ENCODE measurements at places on chromosomes 12 and 14.
A peak's percentile ranks its signal among the peaks of the same experiment; 100 is the strongest.

GRCh38 chr14:41072776-41073175 is 533.9 kb upstream of the LRFN5 start:
- DNase-seq, result no peak

- no peak for DNase-seq
Observed at GRCh38 chr12:114943601-114944000, 259.6 kb upstream of the TBX3 start.

GRCh38 chr12:105887131-105887530 is 251.6 kb downstream of the NUAK1 start:
- DNase-seq, result no peak

GRCh38 chr14:89332031-89332430 is 85.0 kb downstream of the FOXN3 start:
- no peak for DNase-seq

DNA sequence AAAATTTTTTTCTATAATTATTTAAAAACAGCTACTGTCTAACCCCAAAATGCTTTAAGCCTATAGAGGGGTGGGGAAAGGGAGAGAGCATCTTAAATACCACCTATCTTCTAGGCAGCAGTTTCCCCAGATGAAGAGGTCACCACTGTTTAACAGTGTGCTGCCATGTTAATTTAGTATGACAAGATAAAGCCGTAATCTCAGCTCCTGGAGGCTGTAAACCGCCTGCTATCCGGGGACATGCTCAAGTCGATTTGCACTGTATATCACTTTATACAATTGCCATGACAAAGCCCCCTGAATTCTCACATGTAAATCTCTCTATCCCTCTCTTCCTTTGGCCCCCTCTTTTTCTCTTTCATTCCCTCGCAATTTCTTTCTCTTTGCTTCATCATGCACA is 68.5 kb downstream of the SOX5 start:
- DNase-seq, result no peak

DNA sequence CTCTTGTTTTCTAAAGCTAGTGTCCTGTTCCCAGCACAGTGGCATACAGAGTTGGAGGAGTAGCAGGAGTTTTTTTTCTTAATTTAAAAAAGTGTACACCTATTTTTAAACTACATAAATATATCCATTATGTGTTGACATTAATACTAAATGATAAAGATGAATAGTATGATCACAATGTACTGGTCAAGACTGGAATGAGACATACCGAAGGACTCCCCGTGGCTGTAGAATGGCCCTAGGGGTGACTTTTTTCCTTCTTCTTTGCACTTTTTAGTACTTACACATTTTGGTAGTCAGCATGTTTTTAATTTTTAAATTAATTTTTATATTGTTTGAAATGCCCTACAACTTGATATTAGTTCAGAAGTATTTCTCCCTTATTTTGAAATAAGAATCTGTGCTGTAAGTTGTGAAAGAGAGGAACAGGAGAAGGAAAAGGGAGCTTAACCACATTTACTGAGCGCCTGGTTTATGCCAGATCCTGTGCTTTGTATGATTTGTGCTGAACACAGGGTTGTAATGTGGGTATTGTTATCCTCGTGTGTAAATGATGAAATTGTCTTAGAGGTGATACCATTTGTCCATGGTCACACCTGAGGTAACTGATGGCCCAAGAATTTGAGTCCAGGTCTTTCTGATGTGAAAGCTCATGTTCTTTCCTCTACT is 136.5 kb downstream of the TGFB3 start:
- DNase-seq, result no peak

DNA sequence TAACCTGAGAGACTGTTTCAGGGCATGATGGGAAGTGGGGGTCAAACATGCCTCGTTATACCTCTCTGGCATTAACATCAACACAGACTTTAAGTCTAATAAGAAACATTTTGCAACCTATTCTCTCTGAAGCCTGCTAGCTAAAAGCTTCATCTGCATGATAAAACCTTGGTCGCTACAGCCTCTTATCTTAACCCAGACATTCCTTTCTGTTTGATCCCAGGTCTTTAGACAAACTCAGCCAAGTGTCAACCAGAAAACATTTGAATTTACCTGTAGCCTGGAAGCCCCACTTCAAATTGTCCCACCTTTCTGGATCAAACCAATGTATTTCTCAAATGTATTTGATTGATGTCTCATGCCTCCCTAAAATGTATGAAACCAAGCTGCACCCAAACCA is 9.1 kb downstream of the PPP2R3C start:
- DNase-seq, result no peak

DNA sequence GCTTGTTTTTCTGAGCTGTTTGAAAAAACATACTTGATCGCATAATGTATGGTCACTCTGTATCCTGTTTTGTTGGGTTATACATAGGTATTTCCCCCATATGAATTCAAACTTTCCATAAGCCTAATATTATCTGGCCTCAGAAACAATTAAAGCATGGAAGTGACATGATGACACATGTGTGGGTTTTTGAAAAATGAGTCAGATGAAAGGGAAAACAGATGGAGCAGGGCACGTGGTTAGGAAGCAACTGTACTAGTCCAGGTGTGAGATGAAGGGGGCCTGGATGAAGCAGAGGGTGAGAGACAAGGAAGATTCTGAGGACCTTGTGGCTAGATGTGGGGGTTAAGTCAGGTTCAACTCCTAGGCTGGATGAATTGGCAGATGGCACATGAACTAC is 92.7 kb upstream of the DNM1L start:
- no peak for DNase-seq

GRCh38 chr12:109018296-109018695 is 2.6 kb downstream of the SVOP start:
- DNase-seq, result peak; percentile 4

DNA sequence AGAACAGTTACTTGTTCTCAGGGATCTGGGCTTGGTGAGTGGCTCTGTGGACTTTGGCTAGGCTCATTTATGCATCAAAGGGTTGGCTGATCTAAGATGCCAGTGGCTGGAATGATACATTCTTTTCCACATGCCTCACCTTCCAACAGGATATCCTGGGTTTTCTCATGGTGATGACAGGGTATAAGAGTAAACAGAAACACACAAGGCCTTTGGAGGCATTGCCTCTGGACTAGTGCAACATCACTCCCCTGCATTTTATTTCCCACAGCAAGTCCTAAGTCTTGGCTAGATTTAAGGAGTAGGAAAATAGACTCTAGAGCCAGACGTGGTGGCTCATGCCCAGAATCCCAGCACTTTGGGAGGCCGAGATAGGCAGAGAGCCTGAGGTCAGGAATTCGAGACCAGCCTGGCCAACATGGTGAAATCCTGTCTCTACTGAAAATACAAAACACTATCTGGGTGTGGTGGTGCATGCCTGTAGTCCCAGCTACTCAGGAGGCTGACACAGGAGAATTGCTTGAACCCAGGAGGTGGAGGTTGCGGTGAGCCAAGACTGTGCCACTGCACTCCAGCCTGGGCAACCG is 47.9 kb downstream of the RPH3A start:
- no peak for DNase-seq

DNA sequence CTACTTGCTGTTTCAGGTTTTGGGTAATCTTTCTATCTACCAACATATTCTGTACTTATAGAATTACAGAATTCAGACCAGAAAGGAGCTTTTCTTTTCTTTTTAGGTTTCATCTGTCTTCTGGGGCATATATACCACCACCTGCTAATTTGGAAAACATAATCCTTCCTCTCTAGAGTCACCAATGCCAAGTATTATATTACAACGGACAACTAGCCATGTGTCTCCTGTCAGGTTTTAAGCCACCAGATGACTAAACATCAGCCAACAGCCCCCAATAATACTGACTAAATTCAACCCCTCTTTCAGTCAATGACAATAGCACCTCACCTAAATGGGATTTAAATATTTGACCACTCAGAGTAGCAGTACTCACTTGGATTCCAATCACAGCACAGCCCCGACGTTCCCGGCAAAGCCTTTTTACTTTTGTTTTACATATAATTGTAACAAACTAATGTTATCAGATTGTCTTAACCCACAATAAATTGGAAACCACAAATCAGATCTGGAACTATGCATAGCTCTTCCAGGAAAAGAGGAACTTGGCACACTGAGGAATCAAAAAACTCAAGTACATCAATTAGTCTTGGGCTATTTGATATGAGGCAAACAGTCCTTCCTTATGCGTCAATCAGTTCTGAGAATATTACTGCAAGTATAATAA is 13.5 kb downstream of the SLC11A2 start:
- DNase-seq, result no peak

GRCh38 chr14:68211421-68211820 is 391.8 kb downstream of the RAD51B start:
- no peak for DNase-seq

DNA sequence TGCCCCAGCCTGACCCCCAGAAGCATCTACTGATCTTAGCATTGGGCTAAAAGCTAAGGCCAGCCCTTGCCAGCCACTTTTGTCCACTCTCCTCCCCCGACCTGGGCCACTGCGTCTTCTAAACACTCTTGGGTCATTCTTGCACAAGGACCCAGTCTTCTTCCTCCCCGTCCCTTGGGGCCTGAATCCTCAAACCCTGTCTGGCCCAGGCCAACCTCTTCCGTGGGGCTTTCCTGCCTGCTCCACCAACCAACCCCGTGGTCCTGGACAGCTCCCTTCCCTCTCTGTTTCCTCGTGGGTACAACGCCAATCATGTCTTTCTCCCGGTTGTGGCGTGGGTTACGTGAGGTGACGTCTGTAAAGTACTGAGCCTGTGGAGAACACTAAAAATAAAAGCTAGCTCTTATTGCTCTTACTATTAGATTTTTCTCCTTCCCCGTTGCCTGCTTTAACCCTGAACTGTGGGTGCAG is 21.5 kb downstream of the FAM222A start:
- no peak for DNase-seq

Measured in retina (tissue), 1 donor.